ENCODE measurements at places on chromosomes 1 and 21. TPM values are rescaled to one million over a fixed set of nuclear protein-coding genes. Genes with fewer than 3 reads are reported as not detected.

Gene RNU1-1
- total RNA-seq: not detected

Gene DAB1
- 0.47 TPM for total RNA-seq

Gene CA6
- total RNA-seq: not detected

Gene CDK11B
- 13.2 TPM for total RNA-seq

Gene SZRD1
- total RNA-seq: 91.1 TPM

Gene GUCA2B
- total RNA-seq: not detected

Gene DPT
- total RNA-seq: not detected

Gene RASSF5
- total RNA-seq: 1.6 TPM

Gene LCE2D
- total RNA-seq: not detected

Gene TMEM125
- not detected for total RNA-seq

Gene KLHDC7A
- total RNA-seq: not detected

Gene RGS1
- not detected for total RNA-seq

Gene PTGER3
- total RNA-seq: 8.2 TPM

Gene HUNK
- 0.05 TPM for total RNA-seq

Gene PRDM15
- 4.8 TPM for total RNA-seq

Gene SH3BGR
- 3.2 TPM for total RNA-seq

Gene LHX4
- 0.02 TPM for total RNA-seq

Gene KCNA10
- total RNA-seq: not detected

Gene PCAT6
- total RNA-seq: not detected

Gene SERPINC1
- total RNA-seq: not detected

Gene GJA5
- total RNA-seq: 2.6 TPM

Gene DPH5
- total RNA-seq: 30.3 TPM

Gene HHAT
- total RNA-seq: 4.2 TPM

Gene CELA2B
- total RNA-seq: not detected

Gene LRRC71
- not detected for total RNA-seq

Gene SLC45A1
- not detected for total RNA-seq

Gene PGLYRP3
- total RNA-seq: not detected

Gene FAM78B
- not detected for total RNA-seq

Gene AKR7A3
- 0.37 TPM for total RNA-seq

Gene SAMD11
- total RNA-seq: 59.8 TPM

Gene FAM89A
- 9.4 TPM for total RNA-seq

Gene LRRC53
- total RNA-seq: not detected

Gene YOD1
- total RNA-seq: 6.0 TPM

Gene RGSL1
- total RNA-seq: not detected

Gene PRMT2
- total RNA-seq: 75.0 TPM

Gene CYP4X1
- total RNA-seq: not detected

Gene LEFTY1
- total RNA-seq: 0.10 TPM

Gene ZNF695
- total RNA-seq: 2.5 TPM

Gene SELP
- not detected for total RNA-seq

Gene ESRRG
- total RNA-seq: not detected

Gene SAMSN1
- total RNA-seq: 0.32 TPM

Measured in M059J (cell line).